ENCODE measurements at places on chromosomes 13 and 19.

- no peak for DNase-seq
Measured at GRCh38 chr19:43997631-43998290, 5.0 kb upstream of the ZNF230 start.

- no peak for DNase-seq
Measured at GRCh38 chr19:32720936-32721250, 1.3 kb downstream of the TDRD12 start.

DNA sequence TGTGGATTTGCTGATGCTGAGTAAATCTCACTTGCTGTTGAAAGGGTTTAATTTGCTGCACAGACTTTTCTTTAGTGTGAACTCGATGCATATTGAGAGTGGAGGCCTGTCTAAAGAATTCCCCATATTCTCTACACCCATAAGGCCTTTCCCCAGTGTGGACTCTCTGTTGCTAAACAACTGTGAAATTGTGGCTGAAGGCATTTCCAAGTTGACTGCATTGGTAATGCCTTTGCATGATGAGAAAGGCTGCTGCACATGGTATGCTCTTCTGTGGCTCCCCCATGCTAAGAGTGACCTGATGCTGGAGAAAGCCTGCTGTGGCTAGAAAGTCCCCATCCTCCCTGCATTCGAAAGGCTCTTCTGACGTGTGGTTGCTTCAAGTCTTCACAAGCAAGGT is 6.6 kb upstream of the ZNF599 start:
- no peak for DNase-seq

DNA sequence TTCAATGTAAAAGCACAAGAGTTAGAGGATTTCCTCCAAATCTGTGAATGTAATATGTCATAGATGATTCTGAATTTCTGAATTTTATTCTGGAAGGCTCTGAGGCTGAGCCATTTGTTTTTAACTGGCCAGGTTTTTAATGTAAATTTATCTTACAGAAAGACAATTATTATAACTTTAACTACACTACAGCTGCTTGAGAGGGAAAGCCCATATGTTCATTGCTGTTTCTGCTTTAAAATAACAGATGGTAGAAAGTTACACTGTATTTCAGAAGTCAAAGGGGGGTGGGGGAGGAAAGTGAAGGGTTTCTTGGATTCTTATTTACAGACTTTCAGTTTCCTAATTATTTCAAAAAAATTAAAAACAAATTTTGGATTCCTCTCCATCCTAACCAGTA is 62.8 kb downstream of the DNAJC15 start:
- DNase-seq: no peak

Measured in NCI-H1105 treated with DMSO at 0.1 percent for 48 hours (cell line).